Left kidney (tissue), 8 donors: ENCODE measurements at places on chromosomes 3 and 15.

DNA sequence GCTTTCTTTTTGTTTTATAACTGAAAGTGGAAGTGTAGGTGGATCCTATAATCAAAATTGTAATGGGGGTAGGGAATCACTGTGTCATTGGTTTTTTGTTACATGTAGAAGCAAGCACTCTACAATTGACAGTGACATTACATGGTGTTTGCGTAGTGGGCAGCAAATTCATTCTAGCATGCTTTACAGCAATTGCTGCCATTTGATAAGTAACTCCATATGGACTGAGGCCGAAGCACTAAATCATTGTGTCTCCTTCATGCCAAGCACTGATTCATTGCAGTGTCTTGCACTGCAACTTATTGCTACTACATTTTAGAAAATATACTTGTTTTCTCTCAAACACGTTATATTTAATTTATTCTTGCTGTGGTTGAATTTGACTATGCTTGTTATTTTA is 933.9 kb downstream of the NSUN3 start:
- DNase-seq: no peak

- DNase-seq: no peak
Measured at GRCh38 chr3:9291821-9292410, 42.5 kb upstream of the SRGAP3 start.

GRCh38 chr15:77500989-77501388 is 80.3 kb downstream of the HMG20A start:
- no peak for DNase-seq

DNA sequence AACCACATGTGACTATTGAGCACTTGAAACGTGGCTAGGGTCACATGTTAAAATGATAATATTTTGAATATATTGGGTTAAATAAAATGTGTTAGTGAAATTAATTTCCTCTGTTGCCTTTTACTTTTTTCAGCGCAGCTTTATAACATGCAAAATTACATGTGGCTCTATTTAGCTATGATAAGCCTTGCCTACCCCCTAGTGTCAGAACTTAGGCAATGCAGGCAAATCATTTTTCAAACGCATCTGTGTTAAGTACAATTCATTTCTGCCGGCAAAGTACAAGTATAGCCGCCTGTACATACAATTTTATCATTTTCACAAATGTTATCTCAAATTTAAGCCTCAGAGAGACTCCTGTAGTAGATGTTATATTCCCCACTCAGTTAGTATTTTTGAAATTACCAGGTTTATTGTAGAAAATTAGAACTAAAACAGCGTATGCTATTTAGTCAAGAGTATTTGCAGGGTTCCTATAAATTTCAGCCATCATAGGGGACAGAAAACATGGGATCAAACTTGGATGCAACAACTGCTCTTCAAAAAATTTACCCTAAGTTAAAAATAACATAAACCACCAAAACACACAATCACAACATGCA is 56.1 kb downstream of the TAFA4 start:
- peak; percentile 72 for DNase-seq

- no peak for DNase-seq
Measured at GRCh38 chr3:60095516-60095915, 1045.7 kb upstream of the CFAP20DC start.

DNA sequence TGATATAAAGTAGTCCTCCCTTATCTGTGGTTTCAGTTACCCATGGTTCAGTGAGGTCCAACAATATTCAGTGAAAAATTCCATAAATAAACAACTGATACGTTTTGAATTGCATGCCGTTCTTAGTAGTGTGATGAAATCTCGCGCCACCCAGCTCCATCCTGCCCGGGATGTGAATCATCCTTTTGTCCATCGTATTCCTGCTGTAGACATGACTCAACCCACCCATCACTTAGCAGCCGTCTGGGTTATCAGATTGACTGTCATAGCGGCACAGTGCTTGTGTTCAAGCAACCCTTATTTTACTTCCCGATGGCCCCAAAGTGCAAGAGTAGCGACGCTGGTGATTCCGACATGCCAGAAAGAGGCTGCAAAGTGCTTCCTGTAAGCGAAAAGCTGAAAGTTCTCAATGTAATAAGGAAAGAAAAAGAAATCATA is 48.0 kb upstream of the MEX3B start:
- no peak for DNase-seq

DNA sequence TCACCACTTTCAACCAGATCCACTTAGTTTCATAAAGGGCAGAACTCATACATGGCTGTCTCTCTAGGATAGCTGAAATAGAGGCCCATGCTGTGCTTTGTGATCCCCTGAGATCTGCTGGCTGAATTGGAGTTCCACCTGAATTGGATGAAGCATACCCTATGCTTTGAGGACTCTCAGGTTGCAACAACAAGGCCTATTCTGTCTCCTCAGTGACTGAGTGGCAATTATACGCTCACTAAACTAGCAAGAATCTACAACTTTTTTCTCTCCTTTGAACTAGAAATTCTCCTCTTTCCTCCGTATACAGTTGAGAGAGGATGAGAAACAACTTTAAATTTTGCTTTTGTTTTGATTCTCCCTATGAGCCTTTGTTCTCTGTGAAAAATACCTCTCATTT is 348.7 kb downstream of the LSAMP start:
- DNase-seq: peak; percentile 12

GRCh38 chr15:41575282-41575681 is 16.3 kb downstream of the TYRO3 start:
- DNase-seq: no peak

GRCh38 chr3:58749948-58750347 is 83.4 kb upstream of the FAM3D start:
- DNase-seq: no peak

- DNase-seq: peak; percentile 25
Measured at GRCh38 chr3:57803647-57804081, 47.6 kb downstream of the SLMAP start.
